NCI-H2171 (cell line): ENCODE measurements at places on chromosomes 7 and 10.

GRCh38 chr10:49347827-49348226 lies 48.1 kb downstream of the DRGX start:
- DNase-seq = no peak

GRCh38 chr10:114593240-114593792 lies 64.8 kb downstream of the ABLIM1 start:
- no peak for DNase-seq

- no peak for DNase-seq
Measured at GRCh38 chr10:13450069-13450468, 78.7 kb downstream of the BEND7 start.

DNA sequence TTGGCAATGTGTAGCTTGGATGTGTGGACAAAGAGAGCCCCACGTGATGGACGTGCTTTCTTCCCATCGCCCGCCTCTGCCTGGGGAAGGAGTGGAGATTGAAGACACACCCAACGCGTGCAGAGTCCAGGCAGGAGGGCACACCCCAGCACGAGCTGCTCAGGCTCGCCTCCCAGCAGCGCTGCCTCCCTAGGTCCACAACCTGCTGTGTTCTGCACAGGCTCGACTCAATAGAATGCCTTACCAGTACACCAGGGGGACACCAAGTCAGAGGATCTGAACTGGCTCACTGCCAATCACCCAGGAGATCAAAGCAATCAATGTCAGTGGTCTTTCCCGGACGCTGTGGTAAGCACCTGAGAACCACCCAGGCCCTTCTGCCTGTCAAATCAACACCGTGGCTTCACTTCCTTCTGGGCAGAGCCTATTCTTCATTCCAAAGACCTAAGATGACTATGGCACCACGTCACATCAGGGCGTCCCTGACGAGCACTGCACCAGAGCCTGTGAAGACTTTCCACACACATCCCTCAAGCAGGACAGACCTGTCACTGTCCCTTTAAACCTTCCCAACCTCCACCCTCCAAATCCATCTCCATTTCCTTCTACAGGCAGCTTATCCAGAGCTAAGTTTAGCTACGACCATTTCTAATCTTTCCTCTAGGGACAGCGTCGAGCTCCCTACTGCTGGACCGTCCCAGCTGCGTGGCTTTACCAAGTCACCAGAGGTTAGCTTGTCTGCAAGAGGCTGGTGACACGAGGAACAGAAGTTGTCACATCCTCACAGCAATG lies 72.3 kb downstream of the AMZ1 start:
- peak; percentile 13 for DNase-seq

GRCh38 chr10:49605216-49605938 lies 4.7 kb upstream of the SLC18A3 start:
- DNase-seq = no peak

DNA sequence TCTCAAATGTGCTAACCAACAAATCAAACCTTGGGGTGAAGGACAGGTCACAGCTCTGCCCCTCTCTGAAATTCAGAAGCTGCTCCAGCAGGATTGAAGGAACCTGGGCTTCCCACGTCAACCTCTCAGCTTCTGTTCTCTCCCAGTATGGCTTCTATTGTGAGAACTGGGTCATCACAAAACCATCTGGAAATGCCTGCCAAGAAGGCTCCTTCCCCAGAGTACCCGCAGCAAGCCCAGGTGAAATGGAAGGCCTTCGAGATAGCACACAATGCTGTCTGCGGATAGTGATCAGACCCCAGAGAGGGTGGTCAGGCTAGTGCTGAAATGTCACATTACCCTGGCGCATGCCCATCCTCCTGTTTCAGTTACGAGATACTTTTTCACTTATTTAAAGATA lies 16.4 kb upstream of the PROSER2 start:
- DNase-seq = no peak

GRCh38 chr10:72068901-72069446 lies 19.4 kb downstream of the SPOCK2 start:
- peak; percentile 67 for DNase-seq

DNA sequence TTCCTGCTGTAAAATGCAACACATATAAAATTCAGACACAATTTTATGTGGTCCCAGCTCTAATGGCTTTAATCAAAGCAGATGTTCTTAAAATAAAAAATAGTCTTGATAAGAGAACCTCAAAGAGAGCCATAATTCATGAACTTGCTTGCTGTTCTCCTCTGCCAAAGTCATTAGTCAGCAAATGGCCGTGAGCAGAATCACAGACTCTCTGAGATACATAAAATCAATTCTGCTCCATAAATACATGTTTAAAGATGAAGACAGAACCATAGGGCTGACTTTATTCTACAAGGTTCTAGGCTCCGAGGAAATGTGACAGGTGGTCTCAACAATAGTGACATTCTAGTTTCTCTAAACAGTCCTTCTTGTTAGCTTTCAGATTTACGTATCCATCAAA lies 29.8 kb downstream of the HSPA12A start:
- DNase-seq = no peak

- DNase-seq = no peak
Measured at GRCh38 chr7:81267508-81267907, 348.7 kb upstream of the SEMA3C start.

GRCh38 chr7:65798111-65799075 lies 74.5 kb upstream of the VKORC1L1 start:
- DNase-seq = no peak

GRCh38 chr10:125081931-125082330 lies 78.4 kb downstream of the CTBP2 start:
- DNase-seq = no peak

GRCh38 chr7:147894271-147894670 lies 696.3 kb upstream of the C7orf33 start:
- no peak for DNase-seq

DNA sequence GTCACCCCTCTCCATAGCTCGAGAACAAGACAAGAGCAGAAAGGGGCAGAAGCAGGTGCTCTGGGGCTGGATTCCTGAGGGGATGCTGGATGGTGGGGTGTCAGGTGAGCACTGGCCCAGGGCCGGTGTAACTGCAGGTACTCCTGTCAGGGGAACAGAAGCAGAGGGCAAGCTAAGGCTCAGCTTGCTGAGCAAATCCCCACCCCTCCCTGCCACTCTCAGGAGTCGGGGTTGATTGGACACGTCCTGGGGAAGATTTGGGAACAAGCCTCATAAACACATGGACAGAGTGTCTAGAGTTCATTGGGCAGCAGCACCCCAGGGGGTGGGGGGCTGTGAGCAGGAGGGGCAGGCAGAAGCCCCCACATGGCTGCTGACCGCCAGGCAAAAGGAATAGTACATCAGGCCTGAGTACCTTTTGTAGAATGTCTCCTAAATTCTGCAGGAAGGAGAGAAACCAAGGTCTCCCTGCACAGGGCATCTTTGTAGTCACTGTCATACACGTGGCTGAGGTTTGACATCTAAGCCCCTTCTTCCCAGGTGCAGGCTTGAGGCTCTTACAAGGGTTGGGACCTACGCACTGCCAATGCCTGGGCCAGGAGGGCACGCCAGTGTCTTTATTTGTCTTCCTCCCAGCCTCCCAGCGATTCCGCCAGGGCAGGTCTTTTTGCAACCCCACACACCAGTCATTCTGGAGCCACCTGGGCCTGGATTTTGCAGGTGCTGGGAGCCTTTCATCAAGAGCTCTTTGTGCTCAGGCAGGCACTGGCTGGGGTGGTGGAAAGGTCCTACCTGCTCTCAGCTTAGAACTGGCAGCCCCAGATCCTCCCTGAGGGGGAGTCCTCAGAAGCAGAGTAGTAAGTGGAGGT lies 2.8 kb downstream of the CALML3 start:
- DNase-seq = no peak
